AG04450 (cell line): ENCODE measurements at places on chromosomes 5 and 9.

- no peak for DNase-seq
Measured at GRCh38 chr5:38319491-38319890, 61.1 kb downstream of the EGFLAM start.

DNA sequence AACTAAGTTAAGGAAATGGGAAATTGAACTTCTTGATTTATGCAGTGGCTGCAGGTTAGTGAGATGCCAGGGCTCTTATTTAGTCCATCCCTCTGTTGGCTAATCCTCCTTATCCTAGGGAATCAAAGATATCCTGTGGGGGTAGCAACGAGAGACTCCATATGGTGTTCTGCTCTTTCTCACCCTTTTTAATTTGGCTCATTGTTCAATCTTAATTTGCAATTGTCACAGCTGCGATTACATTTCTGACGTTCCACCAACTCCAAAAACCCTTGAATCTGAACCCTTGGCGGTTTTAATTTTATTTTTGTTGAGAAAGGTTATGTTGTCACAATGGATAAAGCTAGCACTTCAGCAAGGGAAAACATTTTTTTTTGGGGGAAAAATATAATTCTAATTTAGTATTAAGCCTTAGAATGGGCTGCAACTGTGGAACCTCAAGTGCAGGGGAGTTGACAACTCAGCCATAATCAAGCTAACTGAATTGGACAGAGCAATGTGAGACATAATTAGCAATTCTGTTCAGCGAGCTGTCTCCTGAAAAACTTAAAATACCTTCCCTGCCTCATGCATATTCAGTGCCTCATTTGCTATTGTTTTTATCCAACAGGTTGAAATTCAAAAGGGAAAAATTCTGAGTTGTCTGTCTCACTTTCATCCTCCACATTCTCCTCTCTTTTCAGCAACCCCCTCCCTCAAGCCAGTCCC, 91.3 kb downstream of the MAT2B start:
- DNase-seq, result no peak

GRCh38 chr5:139223481-139223880, 25.3 kb upstream of the SIL1 start:
- no peak for DNase-seq

DNA sequence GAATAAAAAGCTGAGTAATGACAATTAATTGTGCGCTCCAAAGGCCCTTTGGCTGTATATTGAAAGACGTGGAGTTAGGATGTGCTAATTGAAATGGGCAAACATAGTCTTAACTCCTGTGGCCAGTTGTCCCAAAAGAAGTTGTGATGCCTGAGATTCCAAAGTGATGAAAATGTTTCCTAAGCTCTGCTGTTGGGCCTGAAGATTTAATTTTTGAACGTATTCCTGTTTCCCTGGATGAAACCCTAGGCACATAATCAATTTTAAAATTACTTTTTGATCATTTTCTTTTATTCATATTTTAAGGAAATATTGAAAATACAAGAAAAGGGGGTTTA, 87.9 kb downstream of the PRDM6 start:
- no peak for DNase-seq

DNA sequence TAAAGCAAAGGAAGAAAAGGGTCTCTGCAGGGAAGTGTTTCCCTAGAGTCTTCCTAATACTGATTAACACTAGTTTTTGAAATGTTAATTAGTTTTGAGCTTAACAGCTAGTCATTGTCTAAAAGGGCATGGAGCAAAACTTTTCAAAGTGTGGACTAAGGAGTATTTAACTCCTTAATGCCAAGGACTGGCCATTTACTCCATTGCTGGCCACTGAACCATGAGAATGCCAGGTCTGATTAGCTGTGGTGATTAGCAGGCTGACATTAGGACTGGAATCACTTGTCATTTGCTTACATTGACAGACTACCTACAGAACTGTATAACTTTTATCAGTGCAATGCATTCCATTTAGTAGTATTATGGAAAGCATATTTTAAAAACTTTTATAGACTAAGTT, 987.0 kb downstream of the NR2F1-AS1 start:
- DNase-seq, result no peak

DNA sequence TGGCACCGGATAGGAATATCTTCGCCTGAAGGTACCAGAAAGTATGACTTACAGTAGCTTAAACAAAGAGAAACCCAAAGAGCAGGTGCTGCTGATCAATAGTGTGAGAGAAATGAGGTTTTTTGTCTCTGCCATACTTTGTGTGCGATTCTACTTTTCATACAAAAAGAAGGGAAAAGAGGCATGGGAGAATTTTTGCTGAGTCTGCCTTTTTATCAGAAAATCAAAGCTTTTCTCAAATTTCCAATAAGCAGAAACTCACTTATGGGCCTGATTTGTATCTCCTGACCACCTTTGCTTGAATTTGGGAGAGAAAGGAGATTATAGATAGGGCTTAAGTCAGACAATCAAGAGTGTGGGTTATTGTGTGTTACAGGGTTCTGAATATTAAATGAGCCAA, 65.5 kb upstream of the TAF11L2 start:
- DNase-seq, result no peak
